ENCODE measurements at places on chromosomes 12 and 14.
A peak's percentile ranks its signal among the peaks of the same experiment; 100 is the strongest.

DNA sequence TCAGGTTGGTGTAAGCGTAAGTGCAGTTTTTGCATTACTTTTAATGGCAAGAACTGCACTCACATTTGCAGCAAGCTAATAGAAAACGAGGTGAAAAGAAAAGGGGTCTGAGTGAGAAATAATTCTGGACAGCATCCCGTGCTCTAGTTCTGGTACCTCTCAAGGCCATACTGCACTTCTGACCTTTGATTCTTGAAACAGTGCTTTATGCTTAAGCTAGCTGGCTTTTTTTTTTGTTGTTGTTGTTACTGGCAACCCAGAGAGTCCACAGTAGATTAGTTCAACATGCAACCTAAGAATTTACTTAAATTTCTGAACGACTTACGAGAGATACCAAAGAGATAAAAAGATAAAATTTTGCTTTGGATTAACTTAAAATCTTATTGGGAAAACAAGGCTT, 75.2 kb upstream of the PRKD1 start:
- DNase-seq, result no peak

DNA sequence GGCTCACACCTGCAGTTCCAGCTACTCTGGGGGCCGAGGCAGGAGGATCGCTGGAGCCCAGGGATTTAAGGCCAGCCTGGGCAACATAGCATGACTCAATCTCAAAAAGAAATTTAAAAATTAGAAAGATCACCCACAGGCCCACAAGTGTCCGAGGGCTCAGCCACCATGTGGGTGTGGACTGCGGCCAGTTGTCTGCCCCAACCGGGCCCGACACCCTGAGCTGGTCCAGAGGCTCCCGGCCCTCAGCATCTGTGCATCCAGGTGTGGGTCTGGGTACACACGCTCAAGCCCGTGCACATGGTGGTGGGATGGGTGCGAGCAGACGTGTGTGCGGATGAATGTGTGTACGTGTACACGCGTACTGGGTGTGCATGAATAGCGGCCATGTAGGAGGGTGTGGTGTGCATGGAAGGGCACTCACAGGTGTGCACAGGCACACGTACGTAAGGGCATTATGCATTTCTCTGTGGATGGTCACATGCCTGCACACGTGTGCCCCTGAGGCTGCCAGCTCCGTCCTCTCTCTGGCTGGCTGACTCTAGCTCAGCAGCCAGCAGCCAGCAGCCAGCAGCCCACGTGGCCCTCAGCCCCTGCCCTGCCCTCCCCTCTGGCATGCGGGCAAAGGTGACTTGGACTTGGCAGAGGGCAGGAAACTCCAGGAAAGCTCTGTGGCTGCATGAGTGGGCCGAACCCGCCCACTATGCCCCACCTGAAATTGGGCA, 23.3 kb upstream of the NUDT14 start:
- DNase-seq, result no peak

- no peak for DNase-seq
Measured at GRCh38 chr12:5969156-5969973, 24.3 kb upstream of the ANO2 start.

DNA sequence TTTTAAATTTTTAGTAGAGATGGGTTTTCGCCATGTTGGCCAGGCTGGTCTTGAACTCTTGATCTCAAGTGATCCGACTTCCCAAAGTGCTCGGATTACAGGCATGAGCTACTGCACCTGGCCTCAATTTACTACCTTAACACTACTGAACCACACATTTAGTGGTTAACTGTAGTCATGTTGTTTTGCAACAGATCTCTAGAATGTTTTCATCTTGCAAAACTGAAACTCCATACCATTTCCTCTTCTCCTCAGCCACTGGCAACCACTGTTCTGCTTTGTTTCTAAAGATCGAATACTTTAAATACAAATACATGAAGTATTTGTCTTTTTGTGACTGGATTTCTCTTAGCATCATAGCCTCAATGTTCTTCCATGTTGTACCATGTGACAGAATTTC, 15.4 kb upstream of the SMCO2 start:
- no peak for DNase-seq

DNA sequence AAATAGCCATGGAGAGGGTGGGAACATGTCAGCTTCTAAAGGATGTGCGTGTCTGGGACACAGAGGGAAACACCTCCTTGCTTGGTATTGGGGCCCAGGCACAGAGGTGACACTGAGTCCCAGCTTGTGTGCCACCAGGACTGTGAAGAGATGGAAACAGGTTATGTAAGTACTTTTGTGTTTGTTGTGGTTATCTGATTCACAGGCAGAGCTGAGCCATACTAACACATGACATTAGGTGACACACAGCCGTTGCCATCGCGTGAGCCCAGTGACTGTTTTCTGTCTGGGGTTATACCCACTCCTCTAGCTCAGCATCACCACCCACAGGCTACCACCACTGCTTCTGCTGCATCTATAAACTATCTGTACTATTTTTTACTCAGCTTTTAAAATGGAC, 12.1 kb upstream of the FLVCR2 start:
- no peak for DNase-seq

GRCh38 chr12:99619389-99620158, 28.0 kb upstream of the GARIN6 start:
- peak; percentile 41 for DNase-seq

GRCh38 chr12:70842942-70843341, 77.6 kb downstream of the PTPRR start:
- DNase-seq, result no peak

- DNase-seq, result no peak
Measured at GRCh38 chr14:54486685-54487084, 2.1 kb downstream of the GMFB start.

DNA sequence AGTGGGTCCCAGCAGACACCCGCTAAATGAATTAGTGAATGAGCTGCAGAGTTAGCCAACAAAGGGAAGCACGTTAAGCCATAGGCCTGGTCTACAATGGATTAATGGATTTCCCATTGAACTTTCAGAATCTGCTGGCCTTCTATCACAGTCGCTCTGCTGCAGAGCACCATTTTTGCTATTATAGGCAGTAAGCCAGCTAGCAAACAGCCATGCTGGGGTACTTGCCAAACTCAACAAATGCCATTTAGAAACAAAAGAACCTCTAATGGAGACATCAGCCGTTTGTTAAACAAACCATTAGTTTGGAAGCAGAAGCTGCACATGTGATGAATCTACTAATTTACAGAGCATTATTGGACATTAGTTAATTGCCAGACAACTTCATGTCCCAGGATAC, 181.1 kb upstream of the STXBP6 start:
- peak; percentile 1 for DNase-seq

GRCh38 chr14:45051180-45051579, 32.7 kb upstream of the PRPF39 start:
- DNase-seq, result no peak

DNA sequence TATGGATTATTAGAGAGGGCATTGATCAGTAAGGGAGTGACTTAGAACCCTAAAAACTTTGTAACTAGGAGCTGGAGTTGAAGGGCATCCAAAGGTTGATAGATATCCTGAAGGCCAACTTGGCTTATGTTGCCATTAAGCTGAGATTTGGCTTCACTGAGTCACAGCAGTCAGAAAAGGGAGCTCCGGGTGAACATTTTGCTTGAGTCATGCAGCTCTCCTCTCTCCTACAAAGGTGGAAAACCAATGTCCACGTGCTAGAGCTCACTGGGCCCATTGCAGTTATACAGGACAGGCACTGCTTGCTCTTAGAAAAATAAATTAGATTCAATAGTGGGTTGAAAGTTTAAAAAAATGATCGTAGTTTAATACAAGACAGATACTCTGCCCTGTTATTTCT, 87.3 kb upstream of the LRIG3 start:
- DNase-seq, result no peak

DNA sequence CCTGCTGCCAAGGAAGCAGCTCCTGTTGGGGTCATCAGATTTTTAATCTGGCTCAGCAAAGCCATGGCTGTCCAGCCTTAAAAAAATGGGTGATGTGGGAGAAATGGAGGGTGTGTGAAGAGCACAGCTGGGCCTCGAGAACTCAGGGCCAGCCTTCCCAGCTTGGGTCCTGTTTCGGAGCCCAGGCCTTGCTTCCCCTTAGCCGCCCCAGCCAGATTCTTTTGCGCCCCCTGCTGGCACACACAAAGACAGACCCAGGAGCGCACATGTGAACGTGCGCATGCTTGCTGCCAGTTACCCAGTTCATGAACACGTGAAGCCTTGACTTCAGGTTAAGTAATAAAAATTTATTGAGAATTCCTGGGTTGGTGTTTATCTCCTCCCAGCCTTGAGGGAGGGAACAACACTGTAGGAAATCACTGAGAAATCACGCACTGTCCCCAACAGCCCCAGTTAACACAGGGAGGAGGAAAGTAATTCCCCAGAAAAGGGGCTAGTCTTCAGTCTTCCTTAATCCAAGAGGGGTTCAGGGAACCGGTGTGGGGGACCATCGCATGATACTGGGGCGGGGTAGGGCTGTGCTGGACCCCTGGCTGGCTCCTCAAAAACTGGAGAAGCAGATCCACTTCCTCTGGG, 5.3 kb downstream of the PHB2 start:
- DNase-seq, result peak; percentile 83

DNA sequence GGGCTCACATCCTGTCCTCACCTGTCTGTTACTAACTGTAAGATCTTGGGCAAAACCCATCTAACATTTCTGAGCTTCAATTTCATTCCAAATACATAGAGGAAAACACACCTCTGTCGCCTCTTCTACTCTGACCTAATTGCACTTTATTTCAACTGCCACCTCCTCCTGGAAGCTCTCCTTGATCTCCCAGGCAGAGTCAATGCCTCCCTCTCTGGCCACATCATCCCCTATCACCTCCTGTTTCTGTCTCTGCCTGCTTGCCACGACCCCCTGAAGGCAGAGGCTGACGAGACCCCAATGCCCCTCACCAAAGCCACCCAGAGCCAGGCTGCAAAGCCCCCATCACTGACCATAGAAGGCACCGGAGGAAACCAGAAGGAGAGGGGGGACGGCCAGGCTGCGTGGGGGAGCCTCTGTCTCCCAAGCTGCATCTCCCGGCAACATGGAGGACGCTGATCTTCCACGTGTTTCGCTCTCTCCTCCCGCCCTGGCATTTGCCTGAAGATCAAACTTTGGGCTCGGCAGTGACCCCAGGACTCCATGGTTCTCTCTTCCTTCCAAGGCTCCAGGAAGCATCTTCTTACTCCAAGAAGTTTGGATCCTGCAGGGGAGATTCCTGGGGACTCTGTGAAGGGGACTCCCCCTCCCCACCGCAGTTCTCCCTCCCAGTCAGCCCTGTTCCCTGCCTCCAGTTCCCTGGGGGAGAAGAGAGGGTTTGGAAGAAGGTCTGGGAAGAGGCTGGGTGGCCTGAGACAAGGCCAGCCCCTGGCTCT, 50.1 kb upstream of the BCL11B start:
- no peak for DNase-seq

DNA sequence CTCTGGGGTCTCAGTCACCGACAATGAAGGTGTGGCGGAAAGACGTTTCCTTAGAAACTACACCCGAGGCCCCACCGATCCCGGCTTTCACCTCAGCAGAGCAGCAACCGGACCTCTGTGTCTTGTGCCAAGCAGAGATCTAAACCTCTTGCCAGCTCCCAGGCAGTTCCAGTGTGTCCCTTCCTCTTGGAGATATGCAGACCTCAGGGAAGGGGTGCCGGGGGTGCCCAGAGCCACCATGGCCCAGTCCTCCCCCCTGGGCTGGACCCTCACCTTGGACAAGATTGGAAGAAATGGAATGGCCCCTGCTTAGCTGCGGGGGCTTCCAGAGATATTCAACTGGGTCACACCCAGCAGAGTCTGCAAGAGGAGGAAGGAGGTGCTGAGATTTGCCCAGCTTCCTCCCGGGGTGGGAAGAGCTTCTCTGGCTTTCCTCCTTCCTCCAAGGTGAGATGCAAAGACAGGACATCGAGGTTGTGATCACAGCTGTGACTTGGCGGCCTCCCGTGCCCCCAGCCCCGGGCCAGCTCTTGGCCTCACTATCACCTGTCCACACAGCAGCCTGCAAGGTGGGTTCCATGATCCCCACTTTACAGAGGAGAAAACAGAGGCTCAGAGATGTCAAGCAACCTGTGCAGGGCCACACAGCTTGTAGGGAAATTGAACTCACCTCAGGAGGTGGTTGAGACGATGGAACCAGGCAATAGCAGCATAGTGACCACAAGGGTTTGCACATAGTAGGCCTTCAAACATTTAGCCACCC, 281.7 kb upstream of the RTL1 start:
- DNase-seq, result no peak

DNA sequence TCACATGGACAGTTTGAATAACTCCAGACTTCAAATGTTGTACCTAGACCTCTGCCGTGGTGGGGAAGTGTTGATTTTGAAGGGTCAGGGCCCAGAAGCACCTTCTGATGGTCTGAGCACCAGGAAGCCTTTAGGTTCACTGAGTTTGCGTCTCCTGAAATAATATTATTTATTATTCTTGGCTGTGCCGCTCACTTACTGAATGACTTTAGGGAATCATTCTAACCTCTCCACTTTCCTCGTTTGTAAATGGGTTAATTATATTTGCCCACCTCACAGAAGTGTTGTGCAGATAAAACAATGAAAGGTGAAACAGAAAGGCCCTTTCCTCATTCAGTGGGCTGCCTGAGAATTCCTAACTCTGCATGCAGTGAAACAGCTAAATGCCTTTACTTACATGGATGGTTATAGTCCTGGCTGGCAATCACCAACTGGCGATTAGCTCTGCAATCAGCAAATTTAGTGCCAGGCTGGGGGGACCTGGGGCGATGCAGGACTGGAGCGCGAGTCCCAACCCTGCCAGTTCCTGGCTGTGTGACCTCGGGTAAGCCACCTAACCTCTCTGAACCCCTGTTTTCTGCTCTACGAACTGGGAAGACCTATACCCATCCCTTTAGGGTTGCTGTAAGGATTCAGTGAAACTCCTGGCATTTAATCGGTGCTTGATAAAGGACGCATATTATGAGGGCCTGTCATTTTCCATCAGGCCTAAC, 57.5 kb downstream of the MAP1LC3B2 start:
- DNase-seq, result no peak

- no peak for DNase-seq
Measured at GRCh38 chr12:50287271-50287670, 4.0 kb upstream of the LIMA1 start.

GRCh38 chr12:79895071-79895470, 39.8 kb downstream of the PPP1R12A start:
- DNase-seq, result no peak

DNA sequence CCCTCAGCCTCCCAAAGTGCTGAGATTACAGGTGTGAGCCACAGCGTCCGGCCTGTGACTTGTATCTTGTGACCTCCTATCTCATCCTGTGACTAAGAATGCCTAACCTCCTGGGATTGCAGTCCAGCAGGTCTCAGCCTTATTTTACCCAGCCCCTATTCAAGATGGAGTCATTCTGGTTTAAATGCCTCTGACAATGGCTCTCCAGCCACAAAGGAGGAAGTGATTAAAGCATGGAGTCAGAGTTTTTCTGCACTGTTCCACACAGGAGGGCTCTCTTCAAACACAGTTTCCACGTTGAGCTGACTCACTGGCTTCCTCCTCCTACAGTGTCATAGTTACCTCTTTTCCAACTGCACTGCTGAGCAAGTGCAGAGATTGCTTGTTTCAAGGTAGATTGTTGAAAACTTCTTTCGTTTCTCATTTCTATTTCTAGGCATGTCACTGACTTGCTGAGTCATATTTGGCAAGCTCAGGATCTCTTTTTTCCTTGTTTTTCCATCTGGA, 383.8 kb downstream of the PCNX1 start:
- DNase-seq, result peak; percentile 80

GRCh38 chr14:104350463-104351185, 212.2 kb downstream of the KIF26A start:
- DNase-seq, result no peak

Data from EH (cell line).